ENCODE measurements at places on chromosomes 11 and 22.

DNA sequence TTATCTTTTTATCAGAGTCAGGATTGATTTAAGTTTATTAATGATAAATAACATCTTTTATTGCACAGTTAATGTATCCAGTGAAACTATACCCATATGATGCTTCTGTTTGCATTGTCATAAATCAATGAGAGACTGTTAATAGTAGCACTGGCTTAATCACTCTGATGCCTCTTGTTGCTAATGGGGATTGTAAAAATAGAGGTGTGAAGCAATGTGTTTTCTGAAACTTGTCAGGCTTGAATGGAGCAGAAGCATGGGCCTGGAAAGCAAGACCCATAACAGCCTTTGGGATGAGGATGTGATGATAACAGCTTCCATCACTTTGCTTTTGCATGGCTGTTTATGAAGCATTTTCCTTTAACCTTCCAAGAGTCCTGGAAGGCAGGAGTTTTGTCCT lies 319.7 kb downstream of the DDX10 start:
- DNase-seq: no peak

GRCh38 chr22:41216984-41217383 lies 11.9 kb downstream of the L3MBTL2 start:
- DNase-seq: no peak

DNA sequence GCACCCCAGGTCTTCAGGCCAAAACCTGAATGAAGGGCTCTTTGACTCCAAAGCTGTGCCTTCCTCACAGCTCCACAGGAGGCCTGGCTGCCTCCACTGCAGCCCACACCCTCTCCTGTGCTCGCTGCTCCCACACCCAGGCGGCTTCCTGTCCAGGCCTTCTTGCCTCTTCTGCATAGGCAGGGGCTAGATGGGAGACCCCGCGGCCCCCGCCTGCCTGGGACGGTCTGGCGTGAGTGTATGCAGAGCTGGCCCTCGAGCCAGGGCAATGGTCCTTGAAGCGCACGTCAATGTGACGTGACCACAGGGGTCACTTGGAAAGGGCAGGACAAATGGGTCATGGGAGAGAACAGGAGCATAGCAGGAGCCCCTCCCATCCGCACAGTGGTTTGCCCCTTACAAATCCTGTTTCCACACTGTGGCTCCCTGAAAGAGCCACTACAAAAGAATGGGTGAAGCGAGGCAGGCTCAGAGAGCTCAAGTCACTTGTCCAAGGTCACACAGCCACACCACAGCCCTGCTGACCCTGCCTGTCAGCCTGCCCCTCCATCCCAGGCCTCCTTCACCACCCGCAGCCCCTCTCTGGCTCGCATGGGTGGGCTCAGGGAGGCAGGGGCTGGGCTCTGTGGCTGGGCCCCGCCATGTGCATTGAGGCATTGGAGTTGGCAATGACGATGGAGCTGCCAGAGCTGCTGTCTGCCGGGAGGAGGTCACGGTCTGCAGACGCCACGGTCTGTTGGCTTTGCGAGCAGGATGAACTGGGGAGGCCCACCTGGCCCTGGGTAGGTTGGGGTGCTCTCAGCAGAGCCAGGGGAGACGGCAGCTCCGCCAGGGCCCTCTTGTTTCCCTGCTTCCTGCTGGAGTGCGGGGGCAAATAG lies 71.2 kb upstream of the WNT11 start:
- DNase-seq: no peak

DNA sequence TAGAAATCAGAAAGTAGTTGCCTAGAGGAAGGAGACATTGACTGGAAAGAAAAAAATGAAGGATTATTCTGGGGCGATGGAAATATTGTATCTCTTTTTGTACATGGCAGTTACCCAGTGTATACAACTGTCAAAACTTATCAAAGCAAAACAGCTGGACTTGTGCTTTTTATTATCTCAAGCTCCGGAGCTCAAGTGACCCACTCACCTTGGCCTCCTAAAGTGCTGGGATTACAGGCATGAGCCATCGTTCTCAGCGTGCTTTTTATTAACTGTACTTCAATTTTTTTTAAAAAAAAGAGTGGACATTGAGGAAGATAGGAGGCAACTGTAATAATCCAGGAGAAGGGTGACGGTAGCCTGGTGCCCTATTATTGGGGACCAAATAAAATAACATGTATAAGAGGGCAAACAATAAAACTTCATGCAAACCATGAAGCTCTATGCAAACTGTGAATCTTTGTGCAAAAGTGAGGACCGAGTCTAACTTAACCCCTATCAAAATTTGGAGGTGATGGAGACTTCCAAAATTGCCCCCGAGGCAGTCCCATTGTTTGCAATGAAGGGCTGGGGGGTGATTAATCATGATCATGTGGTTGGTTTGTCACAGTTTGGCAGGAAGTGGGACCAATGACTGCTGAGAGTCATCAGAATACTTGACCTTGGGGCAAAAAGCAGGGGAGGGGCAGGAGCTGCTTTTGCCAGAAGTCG lies 23.5 kb downstream of the FZD4 start:
- DNase-seq: peak; percentile 44

GRCh38 chr11:1693327-1694063 lies 3.5 kb upstream of the KRTAP5-6 start:
- peak; percentile 88 for DNase-seq

GRCh38 chr11:1648653-1649420 lies 19.3 kb downstream of the KRTAP5-5 start:
- DNase-seq: no peak

- DNase-seq: peak; percentile 90
These were observed 1.1 kb downstream of the CFL1 start for GRCh38 chr11:65856689-65857499.

GRCh38 chr11:71323876-71324526 lies 71.6 kb upstream of the SHANK2 start:
- DNase-seq: no peak

GRCh38 chr11:132278801-132279574 lies 908.6 kb downstream of the NTM start:
- peak; percentile 37 for DNase-seq

GRCh38 chr11:69243496-69244200 lies 50.3 kb upstream of the MYEOV start:
- DNase-seq: no peak

DNA sequence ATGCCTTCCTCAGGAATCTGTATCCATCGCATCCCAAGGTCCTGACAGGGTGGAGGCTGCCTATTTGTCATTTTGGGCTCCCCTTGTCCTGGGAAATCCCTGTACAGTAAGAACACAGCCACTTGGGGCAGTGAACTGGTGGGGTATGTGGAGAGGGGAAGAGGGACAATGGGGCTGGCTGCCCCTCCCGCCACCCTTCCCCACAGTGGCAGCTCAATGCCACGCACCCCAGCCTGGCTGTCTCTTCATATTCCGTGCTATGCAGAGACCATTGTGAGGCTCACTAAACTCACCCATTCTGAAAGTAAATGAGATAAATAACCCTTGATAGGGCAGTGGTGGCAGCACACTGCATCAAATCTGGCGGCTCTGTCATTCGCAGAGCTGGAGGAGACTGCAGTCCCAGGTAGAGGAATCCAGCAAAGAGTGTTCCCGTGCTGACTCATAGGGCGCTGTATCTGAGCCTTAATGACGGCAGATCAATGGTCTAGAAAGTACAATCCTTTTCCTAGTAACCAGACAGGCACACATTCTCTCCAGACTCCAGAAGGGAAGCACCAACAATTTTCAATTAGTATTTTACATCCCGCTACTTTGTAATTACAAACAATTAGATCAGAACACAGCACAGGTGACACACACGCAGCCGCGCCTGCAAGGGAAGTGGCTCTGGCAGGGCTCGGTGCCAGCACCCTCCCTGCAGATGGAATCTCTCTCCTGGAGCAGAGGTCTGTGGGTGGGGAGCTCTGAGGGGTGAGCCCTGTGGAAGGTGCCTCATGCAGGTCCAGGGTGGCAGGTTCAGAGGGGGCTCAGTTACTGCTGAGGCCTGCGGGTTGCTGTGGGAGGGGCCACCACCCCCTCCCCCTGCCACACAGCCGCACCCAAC lies 167.9 kb upstream of the B3GAT1 start:
- DNase-seq: no peak

DNA sequence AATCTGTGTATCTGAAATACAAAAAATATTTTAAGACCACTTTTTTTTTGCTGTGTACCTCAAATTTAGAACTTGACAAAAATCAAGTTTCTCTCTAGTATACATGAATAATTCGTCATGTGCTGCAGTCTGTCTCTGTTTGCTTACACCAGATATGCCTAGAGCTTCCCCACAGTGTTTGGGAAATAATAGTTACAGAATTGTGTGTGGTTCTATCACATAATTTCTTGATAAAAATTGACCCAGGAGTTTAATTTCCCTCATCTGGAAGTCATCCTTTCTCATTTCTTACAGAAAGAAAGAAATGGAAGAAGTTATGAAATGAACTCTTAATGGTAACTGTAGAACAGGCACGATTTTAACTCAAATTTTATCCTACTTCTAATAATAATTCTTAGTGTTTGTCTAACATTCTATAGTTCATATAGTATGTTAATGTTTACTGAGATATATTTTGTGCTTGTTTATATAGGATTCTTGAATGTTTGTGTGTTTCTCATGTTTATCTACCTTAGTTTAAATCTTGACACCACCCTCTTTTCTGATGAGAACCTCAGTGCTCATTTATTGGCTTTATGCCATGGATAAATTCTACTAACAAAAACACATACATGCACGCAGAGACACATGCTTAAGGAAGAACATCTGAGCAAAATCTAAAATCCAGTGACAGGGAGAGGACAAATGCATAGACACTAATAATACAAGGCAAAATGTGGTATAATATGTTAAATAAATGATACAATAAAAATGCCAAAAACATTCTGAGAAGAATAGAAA lies 61.4 kb upstream of the CTSC start:
- DNase-seq: no peak

DNA sequence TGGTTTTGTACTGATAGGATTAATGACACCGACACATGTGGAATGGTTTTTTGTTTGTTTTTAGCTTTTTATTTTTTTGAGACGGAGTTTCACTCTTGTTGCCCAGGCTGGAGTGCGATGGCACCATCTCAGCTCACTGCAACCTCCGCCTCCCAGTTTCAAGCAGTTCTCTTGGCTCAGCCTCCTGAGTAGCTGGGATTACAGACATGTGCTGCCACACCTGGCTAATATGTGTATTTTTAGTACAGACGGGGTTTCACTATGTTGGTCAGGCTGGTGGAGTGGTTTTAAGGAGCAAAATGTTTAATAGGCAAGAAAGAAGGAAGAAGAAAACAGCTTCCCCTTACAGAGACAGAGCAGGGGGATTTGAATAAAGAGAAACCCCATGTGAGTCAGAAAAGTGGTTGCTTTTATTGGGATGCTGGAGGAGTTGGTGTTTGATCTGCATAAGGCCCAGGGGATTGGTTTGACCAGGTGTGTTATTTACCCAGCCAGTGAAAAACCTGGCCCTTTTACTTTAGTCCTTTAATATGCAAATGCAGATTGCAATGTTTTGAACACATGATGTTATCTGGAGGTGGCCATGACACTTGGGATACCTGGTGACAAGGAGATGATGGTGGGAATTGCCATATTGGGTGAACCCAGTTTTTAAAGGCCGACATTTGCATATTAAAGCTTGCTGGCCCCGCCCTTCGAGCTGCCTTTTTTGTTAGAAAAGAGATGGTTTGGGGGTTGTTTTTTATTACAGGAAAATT lies 24.3 kb downstream of the SUSD2 start:
- DNase-seq: no peak
